ENCODE measurements at places on chromosomes 3 and 15. TPM values are rescaled to one million over a fixed set of nuclear protein-coding genes. Genes with fewer than 3 reads are reported as not detected.

Gene CAMKV
- total RNA-seq: 0.45 TPM

Gene PLAAT1
- total RNA-seq: 3.9 TPM

Gene EFL1
- 13.7 TPM for total RNA-seq

Gene THRB
- 6.8 TPM for total RNA-seq

Gene ZNF592
- total RNA-seq: 25.1 TPM

Gene GPX1
- total RNA-seq: 208 TPM

Gene LRTM1
- total RNA-seq: not detected

Gene CCR4
- not detected for total RNA-seq

Gene SOX14
- total RNA-seq: not detected

Gene DPPA2
- total RNA-seq: 0.48 TPM

Gene SERPINI1
- 45.0 TPM for total RNA-seq

Gene SLC28A2
- not detected for total RNA-seq

Gene LRIG1
- total RNA-seq: 39.7 TPM

Data from astrocyte (in vitro differentiated cells and primary cell).